ENCODE measurements at places on chromosomes 1 and 21.
A peak's percentile ranks its signal among the peaks of the same experiment; 100 is the strongest.

GRCh38 chr1:110425612-110426152, 18.2 kb upstream of the LAMTOR5 start:
- peak; percentile 13 for DNase-seq

GRCh38 chr1:6009120-6010040, 17.2 kb upstream of the NPHP4 start:
- DNase-seq = no peak

DNA sequence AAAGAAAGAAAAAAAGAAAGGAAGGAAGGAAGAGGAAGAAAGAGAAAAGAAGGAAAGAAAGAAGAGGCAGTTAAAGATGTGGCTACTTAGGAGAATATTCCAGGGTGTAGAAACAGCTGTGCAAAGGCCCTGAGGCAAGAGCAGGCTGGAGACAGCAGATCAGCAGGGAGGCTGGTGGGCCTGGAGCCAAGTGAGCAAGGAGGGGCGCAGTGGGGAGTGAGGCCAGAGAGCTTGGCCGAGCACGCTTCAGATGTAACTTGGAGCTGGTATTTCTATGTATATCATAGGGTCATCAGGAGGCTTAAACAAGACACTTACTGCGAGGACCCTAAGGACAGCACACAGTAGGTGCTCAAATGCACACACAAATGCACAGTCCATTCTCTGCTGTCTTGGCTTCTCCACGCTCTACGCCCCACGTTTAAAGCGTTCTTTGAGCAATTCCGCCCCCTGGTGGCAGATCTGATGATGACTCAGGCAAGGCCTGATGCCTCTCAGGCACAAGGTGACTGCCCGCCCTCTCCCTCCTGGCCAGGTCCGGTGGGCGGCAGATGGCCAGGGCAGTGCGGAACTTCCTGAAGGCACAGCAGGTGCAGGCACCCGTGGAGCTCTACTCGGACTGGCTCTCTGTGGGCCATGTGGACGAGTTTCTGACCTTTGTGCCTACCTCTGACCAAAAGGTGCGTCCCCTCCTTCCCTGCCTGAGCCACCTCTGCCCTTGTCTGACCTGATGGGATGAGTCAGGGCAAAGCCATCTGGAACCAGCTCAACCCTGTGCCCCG, 11.9 kb upstream of the PADI3 start:
- no peak for DNase-seq

GRCh38 chr1:235287208-235287882, 40.6 kb downstream of the ARID4B start:
- no peak for DNase-seq

DNA sequence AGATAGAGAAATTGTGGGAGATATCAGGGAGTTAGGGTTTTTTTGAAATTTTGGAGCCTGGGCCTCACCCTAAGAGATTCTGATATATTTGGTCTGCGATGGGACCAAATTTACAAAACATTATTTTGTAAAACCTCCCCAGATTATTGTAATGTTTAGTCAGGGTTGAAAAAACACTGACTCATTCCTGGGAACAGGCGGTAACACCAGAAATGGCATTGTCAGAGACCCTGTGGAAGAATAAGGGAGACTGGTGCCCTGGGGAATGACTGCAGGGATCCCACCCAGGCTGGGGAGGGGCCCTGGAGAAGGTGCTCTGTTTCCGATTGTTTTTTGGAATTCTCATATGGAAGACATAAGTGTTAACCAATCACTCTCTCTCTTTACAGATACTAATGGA, 13.1 kb upstream of the STRIP1 start:
- no peak for DNase-seq
